ENCODE measurements at places on chromosomes 6 and 20.

DNA sequence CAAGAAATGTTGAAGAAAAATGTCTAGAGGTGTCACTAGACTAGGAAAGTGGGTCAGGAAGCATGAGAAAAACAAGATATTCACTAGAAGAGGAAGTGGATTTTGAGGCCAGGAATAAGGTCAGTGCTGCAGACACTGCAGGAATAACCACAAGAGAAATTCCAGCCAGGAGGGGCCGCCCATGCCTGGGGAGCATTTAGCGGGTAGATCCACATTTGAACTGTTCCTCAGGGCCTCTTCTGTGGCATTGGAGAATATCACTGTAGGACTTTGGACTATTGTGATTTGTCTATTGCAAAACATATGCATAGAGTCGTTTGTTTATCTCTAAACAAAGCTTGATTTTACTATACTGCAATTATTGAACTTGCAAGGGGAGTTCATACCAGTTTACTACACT lies 49.6 kb upstream of the CCDC28A start:
- DNase-seq = no peak

DNA sequence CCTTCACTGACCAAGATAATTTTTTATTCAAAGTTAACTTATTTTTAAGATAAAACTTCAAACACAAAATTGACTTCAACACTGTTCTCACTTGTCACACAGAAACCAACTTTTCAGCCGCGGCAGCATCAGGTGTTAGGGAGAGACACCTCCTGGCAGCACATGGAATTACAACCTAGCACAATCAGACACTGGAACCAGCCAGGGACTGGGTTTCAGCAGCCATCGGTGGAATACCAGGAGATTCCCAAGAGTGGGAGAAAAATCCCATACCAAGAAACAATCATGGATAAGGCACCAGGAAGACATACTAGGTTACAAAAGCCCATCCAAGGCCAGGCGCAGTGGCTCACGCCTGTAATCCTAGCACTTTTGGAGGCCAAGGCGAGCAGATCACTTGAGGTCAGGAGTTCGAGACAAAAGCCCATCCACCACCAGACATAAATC lies 70.0 kb downstream of the SNX5 start:
- peak; percentile 26 for DNase-seq

- no peak for DNase-seq
These were observed 284.5 kb downstream of the UST start for GRCh38 chr6:149031201-149031858.

DNA sequence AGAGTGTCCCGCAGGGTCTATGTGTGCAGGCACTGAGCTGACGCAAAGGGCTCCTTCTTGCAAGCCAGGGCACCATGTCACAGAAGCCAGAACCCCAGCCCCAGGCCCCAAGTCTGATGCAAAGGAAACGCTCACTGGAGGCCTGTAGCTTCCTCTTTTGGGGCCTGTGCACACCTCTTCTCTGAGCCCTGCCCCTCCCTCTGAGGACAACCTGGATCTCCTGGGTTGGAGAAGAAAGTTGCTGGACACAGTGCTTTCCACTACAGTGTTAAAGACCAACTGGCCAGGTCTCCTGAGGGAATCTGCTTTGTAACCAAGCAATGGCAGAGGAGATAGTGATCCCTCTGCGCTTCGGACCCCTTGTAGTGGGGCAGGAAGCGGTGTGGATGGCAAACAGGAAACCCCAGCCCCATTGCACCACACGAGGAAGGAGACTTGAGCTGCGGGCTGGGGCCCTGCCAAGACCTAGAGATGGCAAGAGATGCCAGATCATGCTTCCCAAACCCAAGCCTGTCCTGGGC lies 90.0 kb downstream of the PRND start:
- DNase-seq = no peak
